ENCODE measurements at places on chromosomes 2 and 18.

DNA sequence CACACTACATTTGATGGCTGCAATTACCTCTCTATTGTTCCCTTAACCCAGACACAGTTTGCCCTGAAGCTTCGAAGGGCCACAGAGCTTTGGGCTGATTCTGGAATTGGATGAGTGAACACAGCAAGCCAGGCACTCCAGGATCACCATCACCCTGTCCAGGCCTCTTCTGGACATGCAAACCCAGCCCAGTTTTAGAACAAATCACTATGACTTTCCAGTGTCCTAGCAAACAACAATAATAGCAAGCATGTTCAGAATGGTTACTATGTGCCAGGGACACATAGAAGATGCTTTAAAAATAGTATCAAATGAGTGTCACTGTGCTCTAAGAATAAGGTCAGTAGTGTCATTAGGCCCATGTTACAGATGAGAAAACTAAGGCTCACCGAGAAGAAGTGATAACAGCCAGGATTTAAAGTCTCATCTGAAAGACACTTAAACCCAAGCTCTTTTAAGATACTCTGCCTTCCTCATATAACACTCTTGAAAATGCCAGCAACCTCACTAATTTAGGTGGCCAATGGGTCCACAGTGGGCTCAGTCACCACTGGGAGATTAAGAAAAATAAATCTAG is 191.7 kb upstream of the STK17B start:
- DNase-seq = no peak

- DNase-seq = no peak
Observed at GRCh38 chr2:227491386-227491785, 19.4 kb downstream of the AGFG1 start.

DNA sequence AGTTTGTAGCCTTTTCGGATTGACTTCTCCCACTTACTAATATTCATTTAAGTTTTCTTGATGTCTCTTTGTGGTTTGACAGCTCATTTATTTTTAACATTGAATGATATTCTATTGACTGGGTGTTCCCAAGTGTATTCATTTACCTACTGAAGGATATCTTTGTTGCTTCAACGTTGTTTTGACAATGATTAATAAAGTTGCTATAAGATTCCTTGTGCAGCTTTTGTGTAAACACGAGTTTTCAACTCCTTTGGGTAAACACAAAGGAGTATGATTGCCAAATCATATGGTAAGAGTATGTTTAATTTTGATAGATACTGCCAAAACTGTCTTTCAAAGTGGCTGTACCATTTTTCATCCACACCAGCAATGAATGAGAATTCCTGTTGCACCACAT is 1200.9 kb downstream of the DSC3 start:
- no peak for DNase-seq

- no peak for DNase-seq
Observed at GRCh38 chr2:579351-579886, 97.8 kb downstream of the TMEM18 start.

GRCh38 chr2:101175991-101176390 is 24.8 kb upstream of the TBC1D8 start:
- DNase-seq = no peak

GRCh38 chr2:28282861-28283646 is 109.6 kb upstream of the FOSL2 start:
- no peak for DNase-seq

DNA sequence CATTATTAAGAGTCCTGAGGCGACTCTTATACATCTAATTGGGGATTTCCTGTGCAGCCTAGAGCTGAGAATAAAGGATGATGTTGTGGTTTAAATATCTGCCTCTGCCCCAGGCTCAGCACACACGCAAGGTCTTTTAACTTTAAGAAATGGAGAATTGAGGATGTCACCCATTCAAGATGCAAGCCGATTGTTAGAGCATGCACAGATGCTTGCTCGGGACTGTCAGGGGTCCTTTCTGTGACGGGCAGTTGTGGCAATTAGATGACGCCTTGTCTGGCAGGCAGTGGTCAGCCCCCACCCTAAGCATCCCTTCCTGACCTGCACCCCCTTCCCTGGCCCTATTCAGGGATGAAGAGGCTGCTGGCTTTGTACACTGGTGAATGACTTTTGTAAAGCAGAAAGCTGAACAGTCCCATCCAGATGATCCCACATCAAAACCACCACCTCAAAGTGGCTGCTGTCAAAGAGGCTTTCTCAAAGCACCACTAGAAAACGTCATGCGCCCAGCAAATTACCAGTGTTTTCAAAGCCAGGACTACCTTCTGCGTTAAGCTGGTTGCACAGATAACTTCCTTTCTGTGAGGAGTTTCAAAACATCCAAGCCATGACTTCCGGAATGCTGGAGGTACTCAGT is 23.7 kb downstream of the FAM178B start:
- peak; percentile 17 for DNase-seq

GRCh38 chr2:197268786-197269584 is 41.6 kb downstream of the ANKRD44 start:
- no peak for DNase-seq

GRCh38 chr2:6069381-6069780 is 377.2 kb downstream of the SOX11 start:
- no peak for DNase-seq

- DNase-seq = no peak
Observed at GRCh38 chr18:58805467-58806187, 59.0 kb upstream of the ZNF532 start.

GRCh38 chr2:65386989-65387388 is 45.4 kb downstream of the SPRED2 start:
- DNase-seq = no peak

GRCh38 chr18:12376754-12377555 is at the start of gene AFG3L2:
Gene AFG3L2 (minus strand): TSS chr18:12377227. CDS start chr18:12377082, 145 bp downstream.
- peak; percentile 100 for DNase-seq

DNA sequence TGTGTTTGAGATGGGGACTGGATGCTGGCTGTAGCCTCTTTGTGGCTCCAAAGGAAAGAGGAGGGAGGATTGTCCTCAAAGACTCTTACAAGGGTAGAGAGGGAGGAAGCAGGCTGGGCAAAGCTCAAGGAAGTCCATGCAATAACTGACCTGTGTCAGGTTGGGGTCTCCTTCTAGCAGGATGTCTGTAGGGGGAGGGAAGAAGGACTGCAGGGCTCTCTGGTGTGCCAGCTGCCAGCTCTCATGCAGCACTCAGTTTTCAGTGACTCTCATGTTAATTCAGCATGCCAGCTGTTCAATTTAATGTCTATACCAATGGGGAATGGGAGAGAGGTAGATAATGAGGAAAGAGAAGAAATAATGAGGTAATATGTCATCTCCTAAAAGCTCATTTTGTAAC is 85.3 kb upstream of the RANBP2 start:
- no peak for DNase-seq

DNA sequence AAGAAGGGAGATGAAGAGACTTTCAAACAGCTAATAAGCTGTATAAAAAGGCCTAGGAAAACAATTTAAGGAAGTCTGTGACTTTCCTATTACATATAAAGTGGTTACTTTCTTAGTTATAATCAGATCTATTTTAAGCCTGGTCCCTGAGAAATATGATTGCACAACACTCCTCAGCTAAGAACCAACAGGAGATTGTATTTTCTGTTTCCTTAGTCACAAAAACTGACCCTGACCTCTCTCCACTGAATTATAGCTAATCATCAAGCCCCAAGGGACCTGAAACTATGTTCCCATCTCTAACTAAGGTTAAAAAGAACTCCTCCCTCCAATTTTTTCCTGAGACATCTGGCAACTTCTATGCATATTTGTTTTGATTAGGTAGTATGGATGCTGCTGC is 106.9 kb downstream of the ROCK1 start:
- DNase-seq = no peak

- DNase-seq = no peak
Observed at GRCh38 chr2:16218625-16219024, 278.3 kb downstream of the MYCN start.

GRCh38 chr2:221437056-221437455 is 135.0 kb downstream of the EPHA4 start:
- DNase-seq = no peak

- no peak for DNase-seq
Observed at GRCh38 chr18:49878567-49879270, 65.4 kb upstream of the ACAA2 start.

GRCh38 chr2:37802211-37802752 is 122.8 kb upstream of the RMDN2 start:
- no peak for DNase-seq

- DNase-seq = no peak
Observed at GRCh38 chr2:48080534-48081316, 174.4 kb upstream of the FBXO11 start.

Measured in stimulated activated CD8-positive, alpha-beta memory T cell treated with anti-CD3 and anti-CD28 coated beads, Interleukin-2, amount 100 ng/mL, for 48 hours (primary cell).